ENCODE measurements at places on chromosomes 2 and 18.

DNA sequence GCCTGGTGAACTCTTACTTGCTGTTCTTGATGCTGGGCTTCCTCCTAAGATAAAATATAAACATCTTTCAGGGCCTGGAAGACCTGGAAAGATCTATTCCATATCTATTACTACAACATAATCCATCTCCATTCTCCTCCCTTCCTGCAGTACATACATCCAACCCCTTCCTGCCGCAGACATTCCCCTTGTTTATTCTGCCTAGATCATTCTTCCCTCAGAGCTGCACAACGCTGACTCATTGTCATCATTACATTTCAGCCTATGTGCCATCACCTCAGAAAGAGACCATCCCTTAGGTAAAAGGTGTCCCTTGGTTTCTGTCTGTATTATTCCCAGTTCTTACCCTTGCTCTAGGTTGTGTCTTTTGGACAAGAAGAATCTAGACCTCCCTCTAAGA, 2.5 kb upstream of the CDH7 start:
- DNase-seq, result no peak

GRCh38 chr2:75381032-75381431, 179.7 kb downstream of the EVA1A start:
- DNase-seq, result no peak

- DNase-seq, result no peak
These were observed 82.7 kb downstream of the MALT1 start for GRCh38 chr18:58753976-58754375.

DNA sequence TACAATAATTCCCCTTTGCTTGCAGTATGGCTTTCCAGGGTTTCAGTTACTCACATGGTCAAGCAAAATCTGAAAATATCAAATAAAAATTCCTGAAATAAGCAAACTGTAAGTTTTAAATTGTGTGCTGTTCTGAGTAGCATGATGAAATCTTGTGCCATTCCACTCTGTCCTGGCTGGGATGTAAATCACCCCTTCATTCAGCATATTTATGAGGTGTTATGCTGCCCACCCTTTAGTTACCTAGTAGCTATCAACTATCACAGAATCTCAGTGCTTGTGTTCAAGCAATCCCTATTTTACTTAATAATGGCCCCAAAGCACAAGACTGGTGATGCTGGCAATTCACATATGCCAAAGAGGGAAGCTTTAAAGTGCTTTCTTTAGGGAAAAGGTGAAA, 867.7 kb upstream of the NRXN1 start:
- no peak for DNase-seq

DNA sequence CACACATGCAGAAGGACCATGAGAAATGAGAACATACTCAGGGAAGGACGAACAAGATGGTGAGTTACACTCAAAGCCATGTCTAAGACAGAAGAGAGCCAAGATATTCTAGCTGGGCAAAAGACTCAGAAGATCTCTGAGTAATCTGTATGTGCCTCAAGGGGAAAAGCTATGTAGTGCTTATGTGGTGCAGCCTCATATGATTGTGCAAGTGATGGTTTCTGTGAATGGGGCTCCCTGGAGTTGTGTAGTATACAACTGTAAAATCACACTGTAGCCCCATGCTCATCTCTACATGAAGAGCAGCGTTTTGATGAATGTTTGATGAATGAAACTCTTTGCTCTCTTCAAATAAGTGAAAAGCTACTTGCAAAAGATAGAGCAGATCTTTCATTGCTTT, 57.5 kb downstream of the OSR1 start:
- no peak for DNase-seq

DNA sequence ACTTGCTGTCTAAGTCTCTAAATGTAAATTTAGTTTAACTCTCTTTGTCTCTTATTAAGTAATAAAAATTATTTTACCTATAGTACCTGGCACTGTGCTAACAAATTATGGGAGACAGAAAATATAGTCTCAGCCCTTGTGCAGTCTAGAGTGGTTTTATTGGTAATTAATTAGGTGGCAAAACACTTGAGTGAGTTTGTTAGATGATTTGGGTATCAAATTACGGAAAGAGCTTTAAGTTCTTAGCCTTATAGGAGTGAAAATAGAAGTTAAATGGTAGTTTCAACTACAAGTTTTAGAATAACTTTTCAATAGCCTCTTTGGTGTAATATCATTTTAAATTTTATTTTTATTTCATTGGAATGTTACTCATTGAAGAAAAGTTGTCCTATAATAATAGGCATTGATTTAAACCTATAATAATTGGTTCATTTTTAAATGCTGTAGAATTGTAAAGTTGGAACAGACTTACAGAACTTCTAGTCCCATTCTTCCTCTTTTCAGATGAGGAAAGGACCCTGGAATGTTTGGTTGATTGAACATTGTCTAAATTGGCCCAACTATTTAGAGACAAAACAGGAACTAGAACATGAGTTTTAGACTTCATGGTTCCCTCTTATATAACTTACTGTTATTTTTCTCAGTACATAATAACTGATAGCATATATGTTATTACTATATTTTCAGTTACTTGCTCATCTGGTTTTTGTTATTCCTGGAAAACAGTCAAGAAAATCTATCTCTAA, 10.2 kb upstream of the HTR2B start:
- no peak for DNase-seq

DNA sequence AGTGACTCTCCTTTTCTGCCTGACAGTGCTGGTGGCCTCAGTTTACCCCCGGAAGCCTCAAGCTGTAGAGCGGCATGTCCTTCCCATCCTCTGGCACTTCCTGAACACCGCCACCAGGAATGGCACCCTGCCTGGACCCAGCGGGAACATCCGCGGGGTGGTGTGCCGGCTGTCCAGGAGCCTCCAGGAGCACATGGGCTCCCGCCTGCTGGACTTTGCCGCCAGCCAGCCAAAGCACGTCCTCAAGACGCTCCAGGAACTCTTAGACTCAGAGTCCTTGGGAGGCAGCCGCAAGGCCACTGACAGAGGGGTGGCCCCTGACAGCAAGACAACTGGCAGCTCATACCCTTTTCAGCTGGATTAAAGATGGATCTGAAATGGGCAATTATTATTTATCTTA, 22.6 kb downstream of the PCARE start:
- DNase-seq, result no peak

DNA sequence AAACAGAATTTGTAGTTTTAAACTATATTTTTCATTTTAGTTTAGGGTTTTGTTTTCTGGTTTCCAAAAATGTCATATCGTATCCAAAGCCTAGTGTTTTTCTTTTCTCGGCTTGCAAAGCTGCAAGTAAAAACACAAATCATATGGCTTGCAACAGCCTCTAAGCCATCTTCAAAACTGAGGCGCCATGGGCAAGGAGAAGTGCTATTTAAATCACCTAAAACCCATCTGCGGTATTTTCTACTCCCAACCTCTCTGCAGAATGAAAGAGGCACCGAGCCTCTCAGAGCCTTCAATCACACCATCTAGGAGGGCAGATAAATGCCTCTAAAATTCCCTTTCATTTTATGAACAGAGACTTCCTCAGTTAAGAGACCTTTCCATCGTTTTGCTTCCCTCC, 25.2 kb downstream of the FECH start:
- no peak for DNase-seq

GRCh38 chr18:10524507-10525370, 1.1 kb upstream of the NAPG start:
- no peak for DNase-seq

DNA sequence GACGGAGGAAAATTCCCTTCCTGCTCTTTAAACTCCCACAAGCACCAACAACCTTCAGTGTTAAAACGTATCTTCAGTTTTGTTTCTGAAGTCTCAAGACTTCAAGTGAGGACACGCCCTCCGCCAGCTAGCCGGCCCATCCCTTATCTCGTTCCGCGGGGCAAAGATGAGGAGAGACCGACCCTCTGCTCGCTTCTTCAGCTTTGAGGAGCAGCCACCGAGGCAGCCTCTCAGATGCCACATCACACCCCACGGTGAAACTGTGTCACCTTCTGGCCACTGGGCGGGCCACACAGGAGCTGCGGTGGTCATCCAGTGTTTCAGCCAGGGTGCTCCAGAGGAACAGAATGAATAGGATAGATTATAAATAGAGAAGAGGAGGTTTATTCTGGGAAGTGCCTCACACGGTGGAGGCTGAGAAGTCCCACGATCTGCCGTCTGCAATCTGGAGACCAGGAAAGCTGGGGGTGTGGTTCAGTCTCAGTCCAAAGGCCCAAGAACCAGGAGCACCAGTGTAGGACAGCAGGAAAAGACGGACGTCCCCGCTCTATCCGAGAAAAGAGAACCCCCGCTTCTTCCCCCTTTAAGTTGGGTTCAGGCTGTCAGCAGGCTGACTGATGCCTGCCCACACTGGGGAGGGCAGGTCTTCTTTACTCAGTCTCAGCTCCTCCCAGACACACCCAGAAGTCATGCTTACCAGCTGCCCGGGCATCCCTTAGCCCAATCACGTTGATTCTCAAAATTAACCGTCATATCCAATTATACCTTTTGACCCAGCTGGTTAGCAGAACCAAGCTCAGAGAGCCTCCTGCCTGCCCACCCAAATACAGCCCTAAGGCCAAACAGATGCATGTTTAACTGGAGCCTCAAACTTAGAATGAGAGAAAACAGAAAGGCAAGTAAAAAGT, 399.7 kb upstream of the ID2 start:
- no peak for DNase-seq

DNA sequence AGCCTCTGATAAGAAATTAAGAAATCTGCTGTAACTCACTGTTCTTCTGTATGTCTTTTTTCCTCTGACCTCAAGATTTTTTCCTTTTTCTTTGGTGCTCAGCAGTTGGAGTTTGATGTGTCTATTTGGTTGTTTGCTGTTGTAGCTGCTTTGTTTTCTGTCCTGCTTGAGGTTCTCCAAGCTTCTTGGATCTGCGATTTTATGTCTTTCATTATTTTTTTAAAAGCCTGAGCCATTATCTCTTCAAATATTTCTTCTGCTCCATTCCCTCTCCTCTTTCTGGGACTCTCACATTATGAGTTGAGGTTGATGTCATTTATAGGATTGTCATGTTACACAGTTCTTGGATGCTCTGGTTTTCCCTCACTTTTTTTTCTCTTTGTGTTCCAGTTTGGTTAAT, 47.7 kb downstream of the RAMP1 start:
- no peak for DNase-seq

DNA sequence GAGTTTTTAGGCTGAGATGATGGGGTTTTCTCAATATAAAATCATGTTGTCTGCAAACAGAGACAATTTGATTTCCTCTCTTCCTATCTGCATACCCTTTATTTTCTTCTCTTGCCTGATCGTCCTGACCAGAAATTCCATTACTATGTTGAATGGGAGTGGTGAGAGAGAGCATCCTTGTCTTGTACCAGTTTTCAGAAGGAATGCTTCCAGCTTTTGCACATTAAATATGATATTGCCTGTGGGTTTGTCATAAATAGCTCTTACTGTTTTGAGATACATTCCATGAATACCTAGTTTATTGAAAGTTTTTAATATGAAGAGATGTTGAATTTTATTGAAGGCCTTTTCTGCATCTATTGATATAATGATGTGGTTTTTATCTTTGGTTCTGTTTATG, 181.8 kb downstream of the GBX2 start:
- DNase-seq, result no peak

- no peak for DNase-seq
These were observed 299.3 kb downstream of the CCDC85A start for GRCh38 chr2:56483081-56483480.

- no peak for DNase-seq
These were observed 6.0 kb downstream of the GATA6 start for GRCh38 chr18:22175346-22175745.
